Natural killer cell treated with Interleukin-12 subunit alpha and Interleukin-12 subunit beta and Interleukin-15 and Interleukin-18, amount 100 ng/mL, for 72 hours (primary cell): ENCODE measurements at places on chromosomes 5 and 9. TPM values are rescaled to one million over a fixed set of nuclear protein-coding genes. Genes with fewer than 3 reads are reported as not detected.
A peak's percentile ranks its signal among the peaks of the same experiment; 100 is the strongest.

SPINK4 gene
- not detected for total RNA-seq

GRCh38 chr9:83281306-83282255 lies 218.6 kb upstream of the RASEF start:
- H3K36me3 ChIP-seq: no peaks in the 10 kb centered on the region
- DNase-seq: no peak
- H3K4me3 ChIP-seq: no peak overlapping the region
- peaks cover 9% of the 10 kb centered on the region for H3K4me1 ChIP-seq
- H3K27me3 ChIP-seq: no peaks in the 10 kb centered on the region
- no peak overlapping the region for H3K27ac ChIP-seq

AGXT2 gene
- not detected for total RNA-seq

PPP2CA gene
- 126 TPM for total RNA-seq

TMEM232 gene
- total RNA-seq: 0.40 TPM

DNA sequence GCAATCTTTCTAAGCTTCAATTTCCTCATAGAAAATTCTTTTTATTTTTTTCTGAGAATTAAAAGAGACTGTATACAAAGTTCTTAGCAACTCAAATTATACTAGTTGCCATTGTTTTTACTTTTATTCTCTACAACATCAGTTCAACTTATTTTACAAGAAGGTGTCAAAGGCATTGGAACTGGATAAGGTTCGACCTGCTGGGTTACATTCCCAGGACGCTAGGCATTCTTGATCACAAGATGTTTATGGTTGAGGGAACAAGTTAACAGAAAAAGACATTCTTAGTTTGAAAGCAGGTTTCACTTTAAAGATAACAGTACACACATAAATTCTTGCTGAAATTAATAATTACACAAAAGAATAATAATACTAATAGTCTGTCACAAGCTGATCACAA lies 163.5 kb upstream of the SNX2 start:
- no peaks in the 10 kb centered on the region for H3K4me1 ChIP-seq
- no peak overlapping the region for H3K4me3 ChIP-seq
- no peak overlapping the region for H3K27ac ChIP-seq
- no peak for DNase-seq

DNA sequence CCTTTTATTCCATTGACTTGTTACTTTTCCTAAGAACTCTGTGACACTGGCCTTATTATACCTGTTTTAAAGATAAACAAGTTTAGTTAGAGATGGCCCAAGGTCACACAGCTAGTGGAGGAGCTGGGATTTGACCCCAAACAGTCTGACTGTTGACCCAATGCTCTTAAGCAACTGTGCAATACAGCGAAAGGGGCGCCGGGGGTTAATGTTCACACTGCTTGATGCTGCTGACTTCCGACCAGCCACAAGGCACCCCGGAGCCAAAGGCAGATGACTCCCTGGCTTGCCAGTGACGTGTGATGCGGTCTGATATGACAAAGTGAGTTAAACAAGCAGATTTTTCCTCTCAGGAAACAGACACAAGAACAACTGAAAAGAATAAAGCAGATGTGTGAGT lies 23.9 kb downstream of the PIK3R1 start:
- peaks cover 78% of the 10 kb centered on the region for H3K4me1 ChIP-seq
- peak; percentile 93 for DNase-seq
- peak overlapping the region; percentile 92 for H3K27ac ChIP-seq
- peak overlapping the region; percentile 69 for H3K4me3 ChIP-seq

GRCh38 chr9:131300444-131300843 lies 10.9 kb downstream of the PLPP7 start:
- no peak overlapping the region for H3K4me3 ChIP-seq
- no peaks in the 10 kb centered on the region for H3K36me3 ChIP-seq
- no peaks in the 10 kb centered on the region for H3K27me3 ChIP-seq
- no peak overlapping the region for H3K27ac ChIP-seq
